ENCODE measurements at places on chromosomes 5 and 9.

GRCh38 chr9:136231478-136232297, 13.9 kb downstream of the QSOX2 start:
- DNase-seq: no peak

- DNase-seq: no peak
Measured at GRCh38 chr9:25960178-25960577, 281.9 kb upstream of the TUSC1 start.

DNA sequence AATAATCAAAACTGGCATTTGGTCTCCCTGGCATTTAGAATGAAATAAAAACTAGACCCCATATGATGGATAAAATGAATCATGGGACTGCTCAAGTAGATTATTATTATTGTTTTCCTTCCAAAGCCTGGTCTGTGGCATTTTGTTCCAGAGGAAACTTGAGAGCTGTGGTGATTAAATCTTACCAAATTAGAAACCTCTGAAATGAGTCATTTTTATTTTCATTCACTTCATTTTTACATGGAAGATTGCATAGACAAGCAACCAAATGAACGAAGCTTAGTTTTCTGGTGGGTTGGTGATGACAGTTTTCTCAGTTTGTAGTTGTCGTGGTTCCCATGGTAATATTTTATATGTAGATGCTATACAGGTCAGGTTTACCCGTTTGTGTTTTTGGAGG, 23.4 kb downstream of the PAM start:
- DNase-seq: no peak

DNA sequence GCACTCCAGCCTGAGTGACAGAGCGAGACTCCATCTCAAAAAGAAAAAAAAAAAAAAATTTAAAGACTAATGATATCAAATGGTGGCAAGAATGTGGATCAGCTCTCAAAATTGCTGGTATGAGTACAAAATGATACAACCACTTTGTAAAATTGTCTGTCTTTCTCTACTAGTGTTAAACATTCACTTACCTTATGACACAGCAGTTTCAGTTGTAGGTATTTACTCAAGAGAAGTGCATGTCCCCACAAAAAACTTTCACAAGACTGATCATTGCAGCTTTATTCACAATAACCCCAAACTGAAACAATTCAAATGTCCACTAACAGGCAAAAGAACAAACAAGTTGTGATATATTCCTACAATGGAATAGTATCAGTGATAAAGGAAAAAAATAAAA, 14.7 kb upstream of the CETN3 start:
- no peak for DNase-seq

- DNase-seq: no peak
Measured at GRCh38 chr9:124078641-124079040, 67.1 kb downstream of the LHX2 start.

DNA sequence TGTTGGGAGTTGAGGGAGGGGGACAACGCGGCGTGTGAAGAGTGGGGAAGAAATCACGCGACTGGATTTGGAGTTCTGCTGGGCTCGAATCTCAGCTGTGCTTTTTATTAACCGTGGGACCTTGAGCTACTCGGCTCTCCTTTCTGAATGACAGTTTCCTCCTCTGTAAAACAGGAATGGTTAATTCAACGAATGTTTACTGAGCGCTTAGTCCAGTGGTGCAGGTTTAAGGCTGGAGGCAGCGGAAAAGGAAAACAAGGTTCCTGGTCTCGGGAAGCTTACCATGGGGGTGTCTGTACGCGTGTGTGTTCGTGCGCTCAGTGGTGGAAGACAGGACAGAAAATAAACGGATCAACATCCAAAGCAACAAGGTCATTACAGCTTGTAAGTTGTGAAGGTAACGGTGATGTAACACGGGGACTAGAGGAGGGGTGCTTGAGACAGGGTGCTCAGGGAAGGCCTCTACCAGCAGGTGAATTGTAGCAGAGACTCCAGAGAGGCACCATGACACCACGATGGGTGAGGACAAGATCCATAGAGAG, 277 bp downstream of the EIF4E1B start:
- DNase-seq: no peak

GRCh38 chr5:159131951-159132350, 32.2 kb upstream of the EBF1 start:
- no peak for DNase-seq

- peak; percentile 55 for DNase-seq
Measured at GRCh38 chr5:1548702-1549474, 25.1 kb upstream of the LPCAT1 start.

GRCh38 chr9:15837079-15837679, 284.3 kb downstream of the CCDC171 start:
- no peak for DNase-seq

GRCh38 chr5:77012601-77013000, 17.6 kb upstream of the AGGF1 start:
- DNase-seq: no peak

DNA sequence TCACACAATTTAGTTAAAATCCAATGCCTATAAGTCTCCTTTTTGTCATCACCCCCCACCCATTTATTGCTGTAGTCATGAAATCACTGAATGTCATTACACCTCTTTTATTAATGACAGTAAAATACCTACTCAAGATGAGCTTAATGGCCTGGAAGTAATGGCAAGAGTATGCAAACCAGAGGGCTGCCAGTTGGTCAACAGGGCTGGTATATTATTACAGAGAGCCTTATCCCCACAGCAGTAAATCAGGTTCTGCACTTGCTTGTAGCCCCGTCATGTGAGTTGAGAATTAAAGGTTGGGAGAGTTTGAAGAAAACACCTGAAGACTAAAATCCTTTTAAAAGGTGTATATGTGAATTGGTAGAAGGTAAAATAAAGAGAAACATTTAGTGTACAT, 372.4 kb downstream of the MAT2B start:
- no peak for DNase-seq

DNA sequence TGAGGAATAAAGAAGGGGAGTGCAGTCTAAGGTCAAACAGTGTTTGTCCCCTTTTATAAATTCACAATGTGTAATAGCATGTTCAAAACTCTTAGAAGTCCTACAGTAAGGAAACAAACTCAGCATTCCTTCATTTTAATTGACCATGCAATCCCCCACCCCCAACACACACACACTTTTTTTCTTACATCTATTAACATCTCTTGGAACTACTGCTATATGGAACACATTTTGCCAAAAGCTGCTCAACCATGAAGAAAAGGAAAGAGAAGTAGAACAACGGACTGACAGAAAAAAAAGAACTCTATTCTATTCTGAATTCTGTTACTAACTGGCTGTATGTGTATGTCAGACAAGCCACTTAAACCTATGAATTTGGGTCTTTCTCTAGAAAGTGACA, 2.8 kb upstream of the CTNNAL1 start:
- no peak for DNase-seq

DNA sequence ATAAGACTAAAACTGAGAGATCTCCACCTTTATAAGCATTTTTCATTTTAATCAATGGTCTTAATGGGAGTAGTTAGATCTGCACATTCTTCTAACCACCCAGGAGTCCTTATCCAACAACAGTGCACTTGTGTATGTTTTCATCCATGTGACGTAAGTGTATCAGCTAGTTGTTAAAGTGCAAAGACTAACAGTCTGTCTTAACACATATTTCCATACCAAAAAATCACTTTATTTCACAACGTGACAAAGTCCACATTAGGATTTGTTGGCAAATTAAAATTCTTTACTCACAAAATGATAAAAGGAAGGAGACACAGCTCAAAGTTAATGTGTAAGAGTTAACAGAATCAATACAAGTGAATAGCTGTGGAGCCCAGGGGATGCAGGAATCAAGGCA, 1.9 kb upstream of the SMC2 start:
- DNase-seq: no peak

- DNase-seq: no peak
Measured at GRCh38 chr9:95870352-95870751, 5.1 kb upstream of the ERCC6L2 start.

GRCh38 chr9:88396836-88397577, 8.8 kb downstream of the SPIN1 start:
- no peak for DNase-seq

- peak; percentile 42 for DNase-seq
Measured at GRCh38 chr9:9942764-9943424, 669.9 kb downstream of the PTPRD start.

- DNase-seq: no peak
Measured at GRCh38 chr5:156473269-156473908, 146.4 kb downstream of the SGCD start.

GRCh38 chr9:88990729-88991065, 571 bp upstream of the S1PR3 start:
- DNase-seq: no peak

GRCh38 chr5:35069188-35069587, 21.4 kb upstream of the AGXT2 start:
- DNase-seq: no peak

DNA sequence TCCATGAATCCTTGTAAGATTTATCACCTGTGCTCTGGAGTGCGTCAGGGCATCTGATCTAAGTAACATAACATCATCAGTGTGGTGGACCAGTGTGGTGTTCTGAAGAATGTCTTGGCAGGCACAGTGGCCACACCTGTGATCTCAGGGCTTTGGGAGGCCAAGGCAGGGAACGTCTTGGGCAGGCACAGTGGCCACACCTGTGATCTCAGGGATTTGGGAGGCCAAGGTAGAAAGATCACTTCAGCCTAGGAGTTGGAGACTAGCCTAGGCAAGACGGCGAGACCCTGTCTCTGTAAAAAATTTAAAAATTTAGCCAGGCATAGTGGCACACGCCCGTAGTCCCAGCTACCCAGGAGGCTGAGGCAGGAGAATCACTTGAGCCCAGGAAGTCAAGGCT, 185.5 kb downstream of the CACNA1B start:
- DNase-seq: peak; percentile 23

DNA sequence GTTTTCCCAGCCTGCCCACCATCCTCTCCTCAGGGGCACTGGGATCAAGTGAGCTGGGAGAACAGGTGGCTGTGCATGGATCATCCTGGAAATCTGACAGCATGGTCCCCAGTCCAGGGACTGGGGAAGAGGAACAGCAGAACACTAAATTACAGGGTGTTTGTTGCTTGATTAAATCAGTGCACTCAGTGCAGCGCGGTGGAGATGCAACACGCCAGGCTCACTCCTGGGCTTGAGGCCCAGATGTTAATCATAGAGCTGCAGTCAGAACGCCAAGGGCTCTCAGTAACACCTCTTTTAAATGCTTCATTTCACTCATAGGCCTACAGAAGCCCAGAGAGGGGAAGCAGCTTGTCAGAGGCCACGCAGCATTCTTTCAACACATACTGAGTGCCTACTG, 14.2 kb upstream of the LARP1 start:
- DNase-seq: no peak

Data from aorta (tissue), 5 donors.